ENCODE measurements at places on chromosomes 1 and 21. TPM values are rescaled to one million over a fixed set of nuclear protein-coding genes. Genes with fewer than 3 reads are reported as not detected.

TP73 gene
- 7.4 TPM for total RNA-seq

B3GALT5 gene
- 0.79 TPM for total RNA-seq

SIM2 gene
- 0.23 TPM for total RNA-seq

CFAP45 gene
- 2.5 TPM for total RNA-seq

HUNK gene
- total RNA-seq = not detected

FLG2 gene
- not detected for total RNA-seq

DUSP10 gene
- total RNA-seq = 30.4 TPM

AADACL3 gene
- not detected for total RNA-seq

AK5 gene
- 4.6 TPM for total RNA-seq

XCL2 gene
- total RNA-seq = not detected

GBP5 gene
- not detected for total RNA-seq

KRTAP19-6 gene
- not detected for total RNA-seq

RGL1 gene
- 4.8 TPM for total RNA-seq

SPOCD1 gene
- 10.8 TPM for total RNA-seq

SLFNL1 gene
- not detected for total RNA-seq

MMP23B gene
- total RNA-seq = 0.08 TPM

NRIP1 gene
- 45.0 TPM for total RNA-seq

CFAP126 gene
- total RNA-seq = not detected

TMEM240 gene
- total RNA-seq = not detected

SPATA46 gene
- total RNA-seq = not detected

LMX1A gene
- not detected for total RNA-seq

FAM163A gene
- total RNA-seq = not detected

RIMS3 gene
- total RNA-seq = 0.45 TPM

TPTE gene
- 5.3 TPM for total RNA-seq

PCP4L1 gene
- total RNA-seq = not detected

FPGT gene
- total RNA-seq = 7.2 TPM

RPS6KA1 gene
- total RNA-seq = 51.8 TPM

ESRRG gene
- 0.57 TPM for total RNA-seq

DMRTA2 gene
- 0.24 TPM for total RNA-seq

ADGRL4 gene
- total RNA-seq = 5.2 TPM

OVAAL gene
- not detected for total RNA-seq

OLFM3 gene
- total RNA-seq = not detected

S100A7 gene
- total RNA-seq = not detected

OMA1 gene
- total RNA-seq = 24.1 TPM

RNF186 gene
- not detected for total RNA-seq

ADGRL2 gene
- total RNA-seq = 24.8 TPM

AKIRIN1 gene
- 36.5 TPM for total RNA-seq
